NCI-H82 (cell line): ENCODE measurements at places on chromosomes 1 and 21.
A peak's percentile ranks its signal among the peaks of the same experiment; 100 is the strongest.

DNA sequence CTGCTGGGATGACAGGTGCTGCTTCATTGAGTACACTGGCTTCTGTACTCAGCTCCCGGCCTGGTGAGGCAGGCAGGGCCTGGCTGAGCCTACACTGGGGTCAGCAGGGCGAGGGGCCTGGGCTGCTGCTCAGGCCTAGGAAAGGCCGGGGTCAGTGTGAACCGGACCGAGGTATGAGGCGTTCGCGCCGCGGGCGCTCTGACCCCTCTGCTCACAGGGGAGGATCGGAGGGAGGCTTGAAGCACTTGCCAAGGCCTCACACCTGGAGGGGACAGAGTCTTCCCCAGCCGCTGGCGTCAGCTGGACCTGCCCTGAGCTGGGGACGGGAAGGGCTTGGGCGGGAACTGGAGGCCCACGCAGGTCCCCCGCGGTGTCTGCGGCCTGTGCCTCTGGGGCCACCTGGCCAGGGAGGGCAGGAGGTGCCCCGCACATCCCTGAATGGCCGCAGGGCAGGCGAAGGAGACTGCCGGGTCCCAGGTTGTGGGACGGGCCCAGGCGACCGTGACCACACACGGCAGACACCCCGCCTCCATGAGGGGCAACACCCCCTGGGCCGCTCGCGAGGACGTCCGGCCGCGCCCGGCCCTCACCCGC, 466 bp downstream of the PEX10 start:
- no peak for DNase-seq

DNA sequence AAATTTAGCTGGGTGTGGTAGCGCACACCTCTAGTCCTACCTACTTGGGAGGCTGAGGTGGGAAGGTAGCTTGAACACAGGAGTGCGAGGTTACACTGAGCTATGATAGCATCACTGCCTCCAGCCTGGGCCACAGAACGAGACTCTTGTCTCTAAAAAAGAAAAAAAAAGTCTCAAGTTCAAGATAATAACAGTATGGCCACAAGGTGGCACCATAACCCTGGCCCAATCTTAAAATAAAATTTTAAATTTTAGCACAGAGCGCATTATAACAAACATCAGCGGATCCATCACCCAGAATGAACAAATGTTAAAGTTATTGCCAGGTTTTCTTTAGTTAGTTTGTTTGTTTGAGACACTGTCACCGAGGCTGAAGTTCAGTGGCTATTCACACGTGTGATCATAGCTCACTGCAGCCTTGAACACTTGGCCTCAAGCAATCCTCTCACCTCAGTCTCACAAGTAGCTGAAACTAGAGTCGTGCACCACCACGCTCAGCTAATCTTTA, 2.9 kb upstream of the HTR6 start:
- peak; percentile 66 for DNase-seq

- no peak for DNase-seq
Measured at GRCh38 chr1:6971048-6971447, 185.8 kb downstream of the CAMTA1 start.

DNA sequence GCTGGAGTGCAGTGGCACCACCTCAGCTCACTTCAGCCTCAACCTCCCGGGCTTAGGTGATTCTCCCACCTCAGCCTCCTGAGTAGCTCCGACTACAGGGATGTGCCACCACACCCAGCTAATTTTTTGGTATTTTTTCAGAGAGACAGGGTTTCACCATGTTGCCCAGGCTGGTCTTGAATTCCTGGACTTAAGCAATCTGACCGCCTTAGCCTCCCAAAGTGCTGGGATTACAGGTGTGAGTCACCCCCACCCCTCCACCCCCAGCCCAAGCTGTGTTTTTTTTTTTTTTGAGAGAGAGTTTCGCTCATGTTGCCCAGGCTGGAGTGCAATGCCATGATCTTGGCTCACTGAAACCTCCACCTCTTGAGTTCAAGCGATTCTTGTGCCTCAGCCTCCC, 75.4 kb downstream of the NKAIN1 start:
- no peak for DNase-seq

GRCh38 chr1:242185731-242186130, 186.8 kb upstream of the MAP1LC3C start:
- peak; percentile 30 for DNase-seq

DNA sequence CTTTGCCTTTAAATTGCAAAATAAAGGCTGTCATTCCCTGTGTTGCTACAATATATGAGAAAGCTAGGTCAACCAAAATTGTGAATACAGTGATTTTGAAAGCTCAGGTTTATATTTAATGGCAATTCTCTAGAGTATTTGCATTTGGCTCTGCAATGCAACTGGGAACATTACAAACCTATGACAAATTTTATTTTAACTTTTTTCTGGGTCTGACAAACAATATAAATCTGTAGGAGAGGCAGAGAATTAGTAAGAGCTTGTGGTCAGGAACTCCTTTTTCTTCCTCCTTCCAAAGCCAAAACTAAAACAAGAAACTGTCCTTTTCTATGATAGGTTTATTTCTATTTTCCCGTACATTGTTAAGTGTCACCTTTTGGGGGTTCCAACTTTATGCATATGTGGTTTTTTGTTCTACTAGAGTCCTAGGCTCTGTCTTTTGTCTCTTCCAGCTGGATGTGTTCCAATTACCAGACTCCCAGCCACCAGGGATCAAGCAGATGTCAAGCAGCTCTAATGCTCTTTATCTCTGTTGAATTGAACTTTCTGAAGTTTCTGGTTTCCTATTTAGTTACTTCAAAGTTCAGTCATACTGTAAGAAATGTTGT, 106.9 kb downstream of the ASH1L start:
- DNase-seq: peak; percentile 52

- no peak for DNase-seq
Measured at GRCh38 chr1:14098294-14098913, 398.4 kb downstream of the PRDM2 start.

DNA sequence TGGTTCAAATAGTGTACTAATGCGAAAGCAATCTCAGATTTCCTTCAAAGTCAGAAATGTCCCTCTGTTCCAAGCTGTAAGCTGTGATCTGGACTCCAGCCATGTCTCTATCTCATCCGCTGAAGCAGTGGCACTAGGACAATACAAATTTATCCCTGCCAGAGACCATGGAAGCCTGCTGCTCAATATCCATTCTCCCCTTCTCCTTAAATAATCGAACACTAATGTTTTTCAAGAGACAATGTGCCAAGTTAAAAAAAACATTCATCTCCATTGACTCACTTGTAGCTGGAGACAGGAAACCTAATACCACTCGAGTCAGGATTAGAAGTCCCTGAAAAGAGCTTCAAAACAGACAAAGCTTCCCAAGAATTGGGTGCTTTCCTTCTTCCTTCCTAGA, 38.5 kb upstream of the PGBD5 start:
- no peak for DNase-seq

- no peak for DNase-seq
Measured at GRCh38 chr1:89962742-89963075, 32.2 kb upstream of the ZNF326 start.

GRCh38 chr21:31730712-31731055, 1.2 kb downstream of the SCAF4 start:
- peak; percentile 83 for DNase-seq

DNA sequence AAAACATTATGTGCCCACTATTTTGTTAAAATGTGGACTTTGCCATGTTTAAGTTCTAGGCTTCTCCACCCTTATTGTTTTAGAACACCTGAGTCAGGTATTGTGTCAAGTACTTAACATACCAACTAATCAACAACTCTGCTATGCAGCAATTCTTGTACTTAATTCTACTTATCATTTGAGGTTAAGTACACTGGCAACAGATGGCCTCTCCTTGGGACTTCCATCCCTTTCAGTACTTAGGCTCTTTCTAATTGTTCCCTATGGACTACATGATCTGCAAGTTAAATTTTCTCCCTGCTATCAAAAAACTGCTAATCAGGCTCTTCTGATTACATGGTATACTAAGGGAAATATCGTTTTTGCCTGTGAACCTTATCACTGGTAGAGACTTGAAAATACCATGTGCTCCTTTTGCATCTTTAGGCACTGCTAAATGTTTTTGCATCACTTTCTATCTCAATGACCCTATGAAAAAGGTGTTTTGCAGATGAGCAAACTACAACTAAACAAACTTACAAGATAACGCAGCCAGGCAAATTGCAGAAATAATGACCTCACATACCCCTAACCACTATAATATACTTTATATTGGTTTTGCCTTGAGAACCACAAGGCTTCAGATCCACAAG, 18.9 kb downstream of the SFPQ start:
- DNase-seq: peak; percentile 90

GRCh38 chr1:183051546-183051945, 28.3 kb downstream of the LAMC1 start:
- DNase-seq: no peak

DNA sequence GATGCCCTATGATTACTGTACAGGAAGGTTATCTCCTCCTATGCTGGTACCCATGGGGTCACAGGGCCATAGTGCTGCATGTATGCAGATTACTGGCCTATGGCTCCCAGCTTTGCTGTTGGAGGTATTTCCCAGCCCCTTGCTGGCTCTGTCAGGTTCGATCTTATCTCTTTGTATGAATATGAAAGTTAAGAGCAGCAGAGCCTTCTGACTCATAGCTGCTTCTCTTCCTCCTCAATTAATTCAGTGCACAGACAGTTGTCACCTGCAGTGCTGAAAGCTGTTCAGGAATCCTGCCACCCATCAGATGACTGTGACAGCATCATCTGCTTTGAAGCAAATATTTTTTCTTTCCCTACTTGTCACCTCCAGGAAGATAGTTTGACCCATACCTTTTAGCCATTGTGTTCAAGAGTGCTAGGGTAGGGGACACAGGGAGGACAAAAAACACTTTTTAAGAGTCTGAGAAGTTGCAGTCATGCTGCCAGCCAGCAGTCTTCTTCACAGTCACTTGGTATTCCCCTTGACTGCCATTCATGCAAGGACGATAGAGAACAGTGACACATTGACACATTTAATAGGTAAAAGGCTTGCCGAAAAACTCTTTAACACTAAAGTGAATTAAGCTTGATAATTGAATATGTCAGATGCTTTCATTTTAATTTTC, 73.1 kb downstream of the KIF1B start:
- no peak for DNase-seq

DNA sequence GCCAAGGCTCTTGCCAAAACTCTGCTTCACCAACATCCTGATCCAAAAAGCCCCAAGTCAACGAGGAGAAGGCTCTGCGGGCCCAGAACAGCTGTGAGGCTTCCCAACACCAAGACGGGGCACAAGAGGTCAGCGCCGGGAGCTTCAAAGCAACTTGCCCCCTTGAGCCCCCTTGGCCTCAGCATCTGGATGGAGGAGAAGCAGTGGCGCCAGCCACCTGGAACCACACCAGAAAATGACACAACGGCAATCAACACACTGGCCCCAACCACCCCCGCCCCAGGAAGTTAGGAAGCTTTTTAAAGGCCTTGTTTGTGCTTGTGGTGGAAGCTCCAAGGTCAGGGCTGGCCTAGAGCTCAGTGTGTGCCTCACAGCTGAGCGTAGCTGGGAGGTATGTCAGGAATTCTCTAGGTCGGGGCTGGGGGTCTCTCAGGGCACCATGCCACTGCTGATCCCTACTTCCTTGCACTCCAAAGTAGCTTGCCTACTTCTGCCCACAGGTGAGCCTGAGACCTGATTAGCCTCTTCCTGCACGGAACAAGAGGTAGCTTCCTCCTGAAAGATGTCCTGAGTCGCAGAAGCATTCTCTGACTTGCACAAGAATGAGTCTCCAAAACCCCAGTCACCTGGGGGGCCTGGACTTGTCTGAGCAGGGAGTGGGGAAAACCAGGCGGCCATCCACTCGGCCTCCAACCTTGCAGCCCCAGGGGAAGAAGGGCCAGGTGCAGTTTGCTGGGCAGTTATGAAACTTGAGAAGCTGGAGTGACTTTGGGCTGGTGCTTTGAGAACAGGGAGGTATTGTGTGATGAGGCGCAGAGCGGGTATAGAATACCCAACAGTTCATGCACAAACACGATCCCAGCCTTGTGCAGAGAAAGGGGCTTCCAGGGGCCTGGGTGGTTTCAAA, 9.7 kb upstream of the SRP9 start:
- DNase-seq: peak; percentile 54

DNA sequence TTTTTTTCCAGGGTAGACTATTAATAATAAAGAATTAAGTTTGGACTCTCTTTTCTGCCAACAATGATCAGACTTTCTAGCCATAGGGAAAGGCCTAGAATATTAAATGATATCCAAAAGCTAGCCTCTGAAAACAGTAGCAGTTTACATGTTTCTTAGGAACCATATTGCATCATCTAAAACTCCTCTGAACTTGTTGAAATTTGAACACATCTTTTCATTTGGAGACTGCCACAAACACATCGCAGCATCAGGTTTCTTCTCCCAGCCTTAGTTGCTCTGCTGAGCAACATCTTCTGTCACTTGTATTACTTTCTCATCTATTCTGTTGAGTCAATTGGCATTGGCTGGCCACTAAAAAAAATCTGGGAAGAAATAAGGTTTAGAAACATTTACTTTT, 63.2 kb upstream of the GNG4 start:
- DNase-seq: no peak

DNA sequence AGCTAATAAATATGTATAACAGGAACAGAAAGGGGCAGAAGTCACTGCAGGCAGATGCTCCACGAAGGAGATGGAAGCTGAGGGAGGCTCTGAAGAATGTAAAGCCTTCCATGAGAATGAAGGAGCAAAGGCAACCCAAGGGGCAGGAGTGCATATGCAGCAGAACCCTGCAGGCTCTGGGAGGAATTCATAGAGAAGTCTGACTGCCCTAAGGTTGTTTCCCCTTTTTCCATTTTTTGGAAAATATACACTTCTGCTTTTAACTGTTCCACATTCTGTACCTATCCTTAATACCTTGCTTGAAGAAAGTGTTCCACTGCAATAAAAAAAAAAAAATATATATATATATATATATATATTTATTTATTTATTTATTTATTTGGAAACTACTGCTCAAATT, 69.6 kb downstream of the CD34 start:
- no peak for DNase-seq

DNA sequence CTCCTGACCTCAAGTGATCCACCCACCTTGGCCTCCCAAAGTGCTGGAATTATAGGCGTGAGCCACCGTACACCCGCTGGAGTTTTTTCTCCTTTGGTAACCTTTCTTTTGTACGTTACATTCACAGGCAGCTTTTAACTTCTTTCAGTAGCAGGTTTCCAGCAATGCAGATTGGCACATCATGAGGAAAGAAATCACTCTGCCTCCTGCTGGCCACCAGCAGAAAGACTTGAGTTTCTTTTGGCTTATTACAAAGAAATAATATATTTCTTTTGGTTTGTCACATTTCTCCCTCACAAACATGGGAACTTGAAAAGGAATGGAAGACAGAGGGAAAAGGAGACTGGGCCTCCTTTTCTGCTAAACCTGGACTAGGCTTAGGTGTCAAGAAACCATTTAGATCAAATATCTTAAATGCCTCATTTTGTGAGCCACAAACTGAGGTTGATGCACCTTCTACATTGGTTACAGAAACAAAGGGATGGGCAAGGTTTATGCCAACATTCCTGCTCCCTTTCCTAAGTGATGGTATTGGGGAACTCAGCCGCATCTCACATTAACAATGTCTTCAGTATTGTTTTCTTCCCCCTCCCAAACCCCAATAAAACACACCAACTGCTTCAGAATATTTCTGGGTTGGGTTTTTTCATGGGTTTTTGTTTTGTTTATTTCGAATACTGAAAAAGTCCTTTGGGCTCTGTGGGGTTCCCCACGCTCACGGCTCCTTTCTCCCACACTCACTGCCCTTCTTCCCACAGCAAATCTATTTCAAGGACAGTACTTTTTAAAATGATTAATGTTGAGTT, 7.7 kb downstream of the ENSA start:
- DNase-seq: peak; percentile 60
